Left hindlimb (tissue), 1 donor: ENCODE measurements at places on chromosomes 16 and 17.

- DNase-seq, result peak; percentile 81
Measured at GRCh38 chr16:31108035-31108793, at the start of gene BCKDK. Gene BCKDK, plus strand, starts transcription at chr16:31108386. Its CDS starts 838 bp downstream, at chr16:31109224.

GRCh38 chr17:20234276-20234675 is 225.1 kb downstream of the SPECC1 start:
- no peak for DNase-seq

DNA sequence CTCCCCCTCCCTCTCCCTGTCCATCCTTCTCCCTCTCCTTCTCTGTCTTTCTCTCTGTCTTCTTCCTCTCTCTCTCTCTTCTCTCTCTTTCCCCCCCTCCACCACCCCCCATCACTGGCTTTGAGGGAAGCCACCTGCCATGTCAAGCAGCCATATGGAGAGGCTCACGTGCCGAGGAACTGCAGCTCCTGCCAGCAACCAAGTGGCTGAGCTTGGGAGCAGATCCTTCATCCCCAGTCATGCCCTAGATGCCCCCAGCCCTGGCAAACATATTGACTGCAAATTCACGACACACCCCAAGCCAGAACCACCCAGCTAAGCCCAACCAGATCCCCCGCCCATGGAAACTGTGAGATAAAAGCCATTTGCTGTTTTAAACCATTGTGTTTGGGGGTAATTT is 40.9 kb upstream of the RBFOX3 start:
- DNase-seq, result no peak

DNA sequence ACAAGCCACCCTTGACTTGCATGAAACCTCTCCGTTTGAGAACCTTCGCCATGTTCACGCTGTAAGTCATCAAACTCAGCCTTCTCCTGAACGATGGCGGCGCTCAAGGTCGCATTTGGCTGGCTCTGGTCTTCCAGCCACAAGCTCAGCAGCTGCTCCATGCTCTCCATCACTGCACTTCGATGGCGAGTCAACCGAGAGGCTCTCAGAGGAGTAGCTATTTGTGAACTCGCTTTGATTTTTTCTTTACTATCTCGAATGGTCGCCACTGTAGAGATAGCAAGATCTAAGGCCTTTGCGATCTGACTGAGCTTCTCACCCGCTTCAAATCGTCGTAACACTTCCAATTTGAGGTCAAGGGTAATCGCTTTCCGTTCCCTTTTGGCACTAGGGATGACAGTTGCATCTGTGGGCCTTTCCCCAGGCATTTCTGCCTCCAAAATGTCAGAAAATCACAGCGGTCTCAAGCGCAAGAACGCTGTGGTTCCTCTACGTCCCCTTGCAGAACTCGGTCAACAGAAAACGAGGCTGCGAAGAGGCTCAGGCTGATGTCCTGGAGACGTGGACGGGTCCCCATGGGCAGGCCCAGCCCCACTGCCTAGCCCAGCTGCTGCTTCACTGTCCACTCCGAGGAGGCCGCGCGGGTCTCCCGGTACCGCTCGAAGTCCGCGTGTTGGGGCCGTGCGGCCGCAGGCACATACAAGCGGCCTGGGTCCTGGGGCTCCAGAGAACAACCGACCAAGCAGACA is 23.1 kb downstream of the DEF8 start:
- no peak for DNase-seq

DNA sequence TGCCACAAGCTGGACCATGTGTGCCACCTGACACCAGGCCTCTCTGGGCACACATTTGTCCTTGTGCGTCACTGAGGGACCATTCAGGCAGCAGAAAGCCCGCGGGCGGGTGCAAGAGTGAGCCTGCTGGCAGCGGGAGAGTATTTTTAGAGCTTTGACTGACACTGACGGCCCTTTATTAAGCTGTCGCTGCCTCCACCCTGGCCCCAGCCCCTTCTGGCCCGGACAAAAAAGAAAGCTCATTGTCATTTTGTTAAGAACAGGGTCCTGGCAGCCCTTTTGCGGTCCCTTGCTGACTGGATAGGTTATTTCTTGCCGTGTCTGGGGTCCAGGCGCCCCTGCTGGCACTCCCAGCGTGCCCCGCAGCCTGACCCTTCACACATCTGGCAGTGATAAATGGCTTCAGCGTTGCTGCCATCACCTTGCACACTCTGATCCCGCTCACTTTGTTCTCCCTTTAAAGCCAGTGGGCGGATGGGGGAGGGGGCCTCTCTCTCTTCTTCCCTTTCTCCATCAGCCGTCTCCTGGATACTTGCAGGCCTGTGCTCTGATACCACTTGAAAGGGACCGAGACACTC is 78.4 kb upstream of the NKD1 start:
- no peak for DNase-seq

DNA sequence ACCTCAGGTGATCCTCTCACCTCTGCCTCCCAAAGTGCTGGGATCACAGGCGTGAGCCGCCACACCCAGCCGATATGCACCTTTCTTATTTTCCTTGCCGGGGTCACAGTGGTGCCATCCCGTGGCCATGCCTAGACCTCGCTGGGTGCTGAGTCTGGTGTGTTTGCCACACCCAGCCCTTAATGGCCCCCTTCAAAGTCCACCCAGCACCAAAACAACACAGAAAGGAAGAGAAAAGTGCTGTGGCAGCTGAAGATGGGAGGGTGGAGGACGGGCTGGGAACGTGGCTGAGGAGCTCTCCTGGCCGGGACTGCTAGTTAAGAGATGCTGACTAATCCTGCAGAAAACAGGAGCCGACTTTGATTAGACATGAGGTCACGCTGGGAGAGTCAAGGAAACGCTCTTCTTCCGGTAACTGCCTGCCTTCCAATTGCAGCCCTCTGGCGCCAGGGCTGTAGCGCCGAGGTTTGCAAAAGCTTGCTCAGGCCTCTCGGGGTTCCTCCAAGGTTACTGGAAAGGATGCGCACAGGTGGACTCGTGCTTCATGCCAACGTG is 10.9 kb downstream of the SLC43A2 start:
- no peak for DNase-seq

- DNase-seq, result no peak
Measured at GRCh38 chr16:69382421-69382820, 3.4 kb downstream of the TERF2 start.

GRCh38 chr17:44914148-44914547 is 1.2 kb downstream of the GFAP start:
- no peak for DNase-seq

GRCh38 chr17:71633391-71633849 is 487.4 kb upstream of the SOX9 start:
- no peak for DNase-seq

- no peak for DNase-seq
Measured at GRCh38 chr17:10797476-10798328, 6.2 kb downstream of the TMEM238L start.

DNA sequence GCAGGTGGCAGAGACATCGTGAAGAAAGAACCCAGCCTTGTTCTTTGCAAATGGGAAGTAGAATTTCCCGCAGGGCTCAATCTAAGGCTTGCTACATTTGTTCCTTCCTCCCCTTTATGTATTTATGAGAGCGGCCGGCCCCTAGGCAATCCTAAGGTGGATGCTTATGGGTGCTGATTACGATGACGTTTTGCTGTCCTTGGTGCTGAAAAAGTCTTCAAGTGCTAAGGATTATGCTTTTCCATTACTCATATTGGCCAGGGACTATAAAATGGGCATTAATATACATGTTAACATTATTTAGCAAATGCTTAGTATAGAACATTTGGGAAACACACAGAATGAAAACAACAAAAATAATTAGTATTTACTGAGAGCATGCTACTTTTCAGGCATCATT is 313.3 kb upstream of the XYLT1 start:
- DNase-seq, result no peak

GRCh38 chr17:50447870-50448595 is 20.6 kb downstream of the CHAD start:
- no peak for DNase-seq

GRCh38 chr16:35734728-35735402 is 2275.5 kb downstream of the TP53TG3F start:
- no peak for DNase-seq

- no peak for DNase-seq
Measured at GRCh38 chr16:75111514-75111940, 5.1 kb downstream of the LDHD start.

GRCh38 chr16:64391063-64391600 is 730.7 kb downstream of the CDH11 start:
- no peak for DNase-seq

DNA sequence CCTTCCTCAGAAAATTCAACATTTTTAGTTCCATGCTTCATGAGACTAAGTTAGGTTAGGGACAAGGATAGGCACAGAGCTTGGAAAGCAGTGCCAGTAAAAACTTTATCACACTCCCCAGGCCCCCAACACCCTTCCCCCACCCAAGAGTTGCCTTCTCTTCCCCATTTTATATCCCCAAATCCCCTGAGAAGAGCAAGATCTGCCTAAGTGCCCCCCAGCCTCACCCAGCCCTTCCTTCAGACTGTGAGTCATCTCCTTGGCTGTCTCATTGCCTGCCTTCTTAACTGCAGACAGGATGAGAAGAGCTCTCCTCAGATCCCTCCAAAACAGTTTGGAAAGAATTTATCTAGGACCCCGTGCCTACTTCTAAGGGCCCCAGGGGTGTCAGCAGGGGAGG is 55.8 kb downstream of the NEUROD2 start:
- no peak for DNase-seq

- peak; percentile 62 for DNase-seq
Measured at GRCh38 chr17:15409721-15410250, 57.6 kb downstream of the CDRT4 start.

- no peak for DNase-seq
Measured at GRCh38 chr17:21357281-21357680, 18.9 kb upstream of the KCNJ12 start.

DNA sequence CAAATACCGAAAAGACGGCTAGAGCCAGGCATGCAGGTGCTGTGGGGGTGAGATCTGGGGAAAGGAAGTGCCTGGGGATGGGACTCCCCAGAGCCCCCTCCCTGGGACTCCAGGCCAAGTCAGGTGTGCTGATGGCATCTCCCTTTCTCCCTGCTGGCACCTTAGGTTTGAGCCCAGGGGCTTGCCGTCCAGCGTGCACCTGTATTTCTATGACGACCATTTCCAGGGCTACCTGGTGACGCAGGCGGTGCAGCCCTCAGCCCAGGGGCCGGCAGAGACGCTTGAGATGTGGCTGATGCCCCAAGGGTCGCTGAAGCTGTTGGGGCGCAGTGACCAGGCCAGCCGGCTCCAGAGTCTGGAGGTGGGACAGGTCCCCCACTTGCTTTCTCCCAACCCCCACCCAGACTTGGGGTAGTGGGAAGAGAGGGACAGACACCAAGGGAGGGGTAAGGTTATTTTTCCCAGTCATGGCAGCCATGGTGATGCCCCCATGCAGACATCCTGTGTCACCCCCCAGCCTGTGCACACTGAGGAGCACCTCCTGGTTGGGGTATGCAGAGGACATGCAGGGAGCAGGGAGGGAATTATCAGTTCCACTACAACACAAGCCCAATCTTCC is 11.1 kb downstream of the XYLT2 start:
- no peak for DNase-seq

DNA sequence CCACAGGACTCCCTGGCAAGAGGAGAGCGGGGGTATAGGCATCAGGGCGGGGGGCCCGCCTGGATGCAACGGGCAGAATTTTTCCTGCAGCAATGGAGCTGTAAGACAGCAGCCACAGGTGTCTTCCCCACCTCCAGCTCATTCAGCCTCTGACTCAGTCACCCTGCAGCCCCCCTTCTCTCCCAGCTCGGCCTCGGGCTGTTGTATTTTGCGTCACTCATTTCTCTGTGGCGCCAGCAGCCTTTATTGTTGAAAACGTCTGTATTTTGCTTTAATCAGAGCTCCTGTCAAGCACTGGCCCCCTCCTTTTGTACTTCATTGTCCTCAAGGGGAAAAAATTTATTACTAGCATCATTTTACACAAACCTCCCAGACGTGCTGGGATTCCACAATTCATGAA is 117.7 kb downstream of the WSCD1 start:
- DNase-seq, result no peak

DNA sequence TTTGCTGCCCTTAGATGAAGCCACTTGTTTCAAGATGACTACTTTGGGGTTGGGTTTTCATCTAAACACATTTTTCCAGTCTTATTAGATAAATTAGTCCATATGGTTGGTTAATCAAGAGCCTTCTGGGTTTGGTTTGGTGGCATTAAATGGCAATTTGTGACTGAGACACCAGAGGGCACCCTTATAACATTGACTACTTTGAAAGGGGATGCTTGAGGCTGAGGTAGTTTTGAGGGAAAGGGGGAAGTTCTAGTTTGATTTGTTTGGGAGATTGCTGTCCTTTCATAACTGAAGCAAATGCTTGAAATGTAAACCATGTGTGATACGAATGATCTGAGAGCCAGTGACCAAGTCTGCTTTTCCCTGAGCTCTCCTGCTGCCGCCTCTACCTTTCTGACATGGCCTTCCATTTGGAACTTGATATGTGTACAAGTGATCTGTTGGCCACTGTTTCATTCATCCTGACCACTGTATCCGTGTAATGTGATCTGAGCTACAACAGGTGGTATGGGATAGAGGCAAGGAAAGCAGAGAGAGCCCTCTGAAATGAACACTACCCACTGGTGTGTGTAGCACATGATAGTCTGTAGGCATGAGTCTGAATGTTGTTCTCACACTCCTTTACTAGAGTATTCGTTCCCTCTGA is 5.8 kb upstream of the RARA start:
- DNase-seq, result peak; percentile 70

GRCh38 chr16:19005561-19006445 is 22.1 kb downstream of the TMC7 start:
- no peak for DNase-seq

GRCh38 chr16:4393240-4393600 is 21.6 kb downstream of the VASN start:
- DNase-seq, result peak; percentile 61

DNA sequence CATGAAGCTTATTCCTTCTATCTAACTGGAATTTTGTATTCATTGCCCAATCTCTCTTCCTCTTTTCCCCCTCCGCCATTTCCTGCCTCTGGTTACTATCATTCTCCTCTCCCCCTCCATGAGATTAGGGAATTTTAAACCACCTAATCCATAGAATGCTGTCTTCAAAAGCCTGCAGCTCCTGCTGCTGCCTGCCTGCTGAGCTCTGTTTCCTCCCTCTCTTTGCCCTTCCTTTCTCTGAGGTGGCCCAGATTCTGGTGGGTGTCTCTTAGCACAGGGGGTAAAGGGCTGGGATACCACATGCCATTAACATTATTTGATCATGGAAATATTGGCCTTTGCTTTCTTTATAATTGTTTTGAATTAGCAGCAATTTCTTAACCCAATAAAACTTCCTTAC is 241.6 kb downstream of the CNTNAP4 start:
- no peak for DNase-seq

DNA sequence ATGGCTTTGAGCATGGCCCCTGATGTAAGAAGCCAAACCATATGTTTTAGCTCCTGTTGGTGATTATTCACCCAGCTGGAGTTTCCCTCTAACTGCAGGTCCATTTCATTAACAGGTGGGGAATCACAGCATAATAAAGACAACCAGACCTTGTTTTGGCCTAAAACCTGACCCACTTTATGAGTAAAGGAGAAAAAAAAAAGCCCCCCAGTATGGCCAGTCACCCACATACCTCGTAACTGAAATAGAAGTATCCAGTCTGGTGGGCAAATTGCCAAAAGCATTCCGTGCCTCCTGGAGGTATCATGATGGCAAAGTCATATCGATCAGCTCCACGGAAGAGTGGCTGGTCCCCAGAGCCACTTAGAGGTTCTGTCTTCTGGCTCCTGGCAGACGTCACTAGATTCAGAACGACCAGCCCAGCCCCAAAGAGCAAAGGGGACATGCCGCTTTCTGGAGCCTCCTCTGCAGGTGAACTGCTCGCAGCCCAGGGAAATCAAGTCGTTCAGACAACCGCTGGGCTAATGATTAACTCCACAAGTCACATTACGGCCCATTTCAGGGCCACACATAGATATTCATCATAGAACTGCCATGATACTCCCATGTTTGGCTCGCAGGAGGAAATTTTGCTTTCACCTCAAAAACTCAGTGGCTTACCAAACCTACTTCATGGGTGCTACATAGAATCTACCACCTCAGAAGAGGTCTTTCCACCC is at the start of gene TMED6:
TMED6 (minus strand) TSS at position 478 of the 719 bp plus-strand sequence; CDS start at position 445, 33 bp downstream.
- no peak for DNase-seq
